ENCODE measurements at places on chromosomes 2 and 18.

DNA sequence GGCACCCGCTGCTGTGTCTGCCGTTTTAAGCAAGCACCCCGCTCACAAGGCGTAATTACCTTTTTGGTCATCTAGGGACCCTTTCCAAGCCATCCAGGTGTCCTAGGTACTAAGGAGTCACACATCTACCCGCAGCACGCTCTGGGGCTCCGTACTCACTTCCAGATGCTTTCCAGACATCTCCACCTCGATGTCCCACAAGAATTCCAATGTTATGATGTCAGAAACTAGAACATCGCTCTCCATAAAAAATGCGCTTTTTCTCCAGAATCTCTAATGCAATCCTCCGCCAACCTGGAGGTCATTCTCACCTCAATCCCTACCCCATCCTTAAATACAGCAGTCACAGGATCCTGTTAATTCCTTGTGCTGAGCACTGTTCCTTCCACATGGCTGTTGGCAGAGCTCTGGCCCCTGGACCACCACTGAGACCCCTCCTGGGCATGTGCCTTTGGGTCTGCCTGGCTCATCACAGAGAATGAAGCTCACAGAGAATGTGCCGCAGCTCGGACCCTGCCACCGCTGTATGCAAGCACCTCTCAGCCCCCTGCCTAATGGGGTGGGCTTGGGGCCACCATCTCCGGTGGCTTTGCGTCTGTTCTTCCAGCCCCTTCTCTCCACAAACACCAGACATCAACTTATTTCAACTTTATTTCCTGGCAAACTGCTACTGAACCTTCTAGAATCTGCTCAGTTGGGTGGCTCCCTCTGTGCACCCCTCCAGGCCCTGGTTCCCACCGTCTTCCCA is 4.6 kb upstream of the PXDN start:
- DNase-seq, result no peak

GRCh38 chr2:187299122-187299906 is 148.7 kb downstream of the CALCRL start:
- no peak for DNase-seq

GRCh38 chr18:25181581-25181980 is 170.4 kb downstream of the ZNF521 start:
- no peak for DNase-seq

GRCh38 chr18:45439851-45440645 is 175.2 kb upstream of the SLC14A2 start:
- DNase-seq, result no peak

- no peak for DNase-seq
Measured at GRCh38 chr2:123644053-123644452, 381.0 kb upstream of the CNTNAP5 start.

- no peak for DNase-seq
Measured at GRCh38 chr2:100408104-100408503, 9.4 kb downstream of the CHST10 start.

- no peak for DNase-seq
Measured at GRCh38 chr18:74081966-74082741, 65.5 kb downstream of the FBXO15 start.

All from glomerular endothelial cell (primary cell).